ENCODE measurements at places on chromosomes 2 and 18. TPM values are rescaled to one million over a fixed set of nuclear protein-coding genes. Genes with fewer than 3 reads are reported as not detected.

Gene CFAP210
- total RNA-seq: not detected

Gene NR4A2
- total RNA-seq: 0.13 TPM

Gene SERPINB12
- total RNA-seq: not detected

DNA sequence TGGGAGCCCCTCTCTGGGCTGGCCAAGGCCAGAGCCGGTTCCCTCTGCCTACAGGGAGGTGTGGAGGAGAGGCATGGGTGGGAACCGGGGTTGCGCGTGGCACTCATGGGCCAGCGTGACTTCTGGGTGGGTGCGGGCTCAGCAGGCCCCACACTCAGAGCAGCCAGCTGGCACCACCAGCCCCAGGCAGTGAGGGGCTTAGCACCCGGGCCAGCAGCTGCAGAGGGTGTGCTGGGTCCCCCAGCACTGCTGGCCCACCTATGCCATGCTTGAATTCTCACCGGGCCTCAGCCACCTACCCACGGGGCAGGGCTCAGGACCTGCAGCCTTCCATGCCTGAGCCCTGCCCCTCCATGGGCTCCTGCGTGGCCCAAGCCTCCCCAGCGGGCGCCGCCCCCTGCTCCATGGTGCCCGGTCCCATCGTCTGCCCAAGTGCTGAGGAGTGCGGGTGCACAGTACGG lies 248.5 kb upstream of the HNMT start:
- DNase-seq: no peak

GRCh38 chr18:24937639-24938275 lies 414.2 kb downstream of the ZNF521 start:
- DNase-seq: no peak

DNA sequence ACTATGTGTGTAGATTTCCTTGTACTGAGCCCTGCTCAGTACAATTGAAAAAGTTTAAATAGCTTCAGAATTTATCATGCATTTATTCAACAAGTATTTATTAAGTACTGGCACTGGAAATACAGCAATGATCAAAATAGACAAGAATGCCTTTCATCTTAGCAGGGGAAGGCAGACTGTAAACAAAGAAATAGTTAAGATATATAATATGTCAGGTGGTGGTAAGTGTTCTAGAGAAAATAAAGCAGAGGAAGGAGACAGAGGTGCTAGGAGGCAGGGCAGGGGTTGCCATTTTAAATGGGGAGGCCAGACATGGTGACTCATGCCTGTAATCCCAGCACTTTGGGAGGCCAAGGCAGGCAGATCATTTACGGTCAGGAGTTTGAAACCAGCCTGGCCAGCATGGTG lies 13.6 kb upstream of the LIPG start:
- DNase-seq: peak; percentile 55

GRCh38 chr2:28300485-28301341 lies 91.9 kb upstream of the FOSL2 start:
- DNase-seq: no peak

DNA sequence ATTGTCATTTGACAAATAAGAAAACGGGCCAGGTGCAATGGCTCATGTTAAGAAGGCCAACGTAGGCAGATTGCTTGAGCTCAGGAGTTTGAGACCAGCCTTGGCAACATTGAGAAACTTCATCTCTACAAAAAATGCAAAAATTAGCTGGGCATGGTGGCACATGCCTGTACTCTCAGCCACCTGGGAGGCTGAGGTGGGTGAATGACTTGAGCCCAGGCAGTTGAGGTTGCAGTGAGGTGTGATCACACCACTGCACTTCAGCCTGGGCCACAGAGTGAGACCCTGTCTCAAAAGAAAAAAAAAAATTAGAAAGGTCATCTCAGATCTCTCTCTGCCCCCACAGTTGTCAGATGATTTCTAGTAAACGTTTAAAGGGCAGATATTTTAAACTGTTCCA lies 4.4 kb downstream of the SESTD1 start:
- no peak for DNase-seq

DNA sequence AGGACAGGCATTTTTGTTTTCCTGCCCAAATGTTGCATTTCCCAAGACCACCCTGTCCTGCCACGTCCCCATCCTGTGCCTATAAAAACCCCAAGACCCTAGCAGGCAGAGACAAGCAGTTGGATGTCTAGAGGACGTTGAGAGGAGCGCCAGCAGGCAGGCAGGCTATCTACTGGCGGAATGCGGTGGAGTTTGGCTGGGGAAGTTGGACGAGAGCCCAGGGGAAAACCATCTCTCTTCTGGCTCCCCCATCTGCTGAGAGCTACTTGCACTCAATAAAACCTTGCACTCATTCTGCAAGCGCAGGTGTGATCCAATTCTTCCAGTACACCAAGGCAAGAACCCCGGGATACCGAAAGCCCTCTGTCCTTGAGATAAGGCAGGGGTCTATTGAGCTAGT lies 72.5 kb downstream of the ARL6IP6 start:
- no peak for DNase-seq

DNA sequence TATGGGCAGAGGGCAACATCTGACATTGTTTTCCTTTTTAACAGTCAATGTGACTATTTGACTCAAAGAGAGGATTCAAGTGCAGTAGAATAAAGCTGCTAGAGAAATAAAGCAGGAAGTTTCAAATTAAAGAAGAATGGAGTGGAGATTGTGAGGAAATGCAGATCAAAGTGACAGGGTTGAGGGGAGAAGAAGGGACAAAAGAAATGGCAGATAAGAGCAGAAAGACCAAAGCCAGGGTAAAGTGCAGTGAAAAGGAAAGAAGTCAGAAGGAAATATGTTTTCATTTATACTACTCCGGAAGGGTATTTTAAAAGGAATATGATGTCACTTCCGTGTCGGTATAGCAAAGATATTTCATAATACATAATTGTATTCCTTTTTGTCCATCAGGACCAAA lies 297.5 kb upstream of the CRIM1 start:
- DNase-seq: no peak

DNA sequence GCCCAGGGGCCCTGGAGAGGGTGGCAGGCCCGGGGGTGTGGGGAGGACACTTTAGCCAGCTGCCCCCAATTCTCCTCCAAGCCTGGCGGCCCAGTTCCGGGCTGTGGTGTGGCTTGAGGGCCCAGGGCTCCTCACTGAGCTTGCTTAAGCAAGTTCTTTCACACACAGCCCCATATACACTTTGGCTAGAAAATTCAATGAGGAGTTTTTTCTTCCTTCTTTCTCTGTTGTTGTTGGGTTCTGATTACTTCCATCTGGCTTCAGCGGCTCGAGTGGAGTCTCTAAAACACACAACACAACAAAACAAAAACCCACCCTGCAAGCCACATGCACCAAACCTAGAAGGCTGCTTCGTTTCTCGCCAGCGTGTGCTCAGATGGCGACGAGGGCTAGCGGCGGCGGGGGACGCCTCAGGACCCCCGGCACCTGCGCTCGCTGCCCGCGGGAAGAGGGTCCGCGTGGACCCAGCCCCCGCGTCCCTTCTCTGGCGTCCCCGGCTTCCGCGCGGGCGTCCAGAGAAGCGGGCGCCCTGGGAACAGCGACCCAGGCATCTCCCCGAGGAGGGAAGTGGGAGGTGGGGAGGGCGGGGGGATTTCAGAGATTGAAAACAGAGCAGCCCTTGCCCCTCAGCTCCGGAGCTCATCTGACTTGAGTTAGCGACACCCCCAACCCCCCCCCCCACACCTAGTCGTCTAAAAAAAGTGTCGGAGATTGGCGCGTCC lies 577 bp upstream of the GLI2 start:
- DNase-seq: no peak

- DNase-seq: no peak
These were observed 1323.2 kb upstream of the DDX18 start for GRCh38 chr2:116491292-116491691.

- peak; percentile 47 for DNase-seq
These were observed 1386.4 kb upstream of the ZEB2 start for GRCh38 chr2:145906354-145906753.

DNA sequence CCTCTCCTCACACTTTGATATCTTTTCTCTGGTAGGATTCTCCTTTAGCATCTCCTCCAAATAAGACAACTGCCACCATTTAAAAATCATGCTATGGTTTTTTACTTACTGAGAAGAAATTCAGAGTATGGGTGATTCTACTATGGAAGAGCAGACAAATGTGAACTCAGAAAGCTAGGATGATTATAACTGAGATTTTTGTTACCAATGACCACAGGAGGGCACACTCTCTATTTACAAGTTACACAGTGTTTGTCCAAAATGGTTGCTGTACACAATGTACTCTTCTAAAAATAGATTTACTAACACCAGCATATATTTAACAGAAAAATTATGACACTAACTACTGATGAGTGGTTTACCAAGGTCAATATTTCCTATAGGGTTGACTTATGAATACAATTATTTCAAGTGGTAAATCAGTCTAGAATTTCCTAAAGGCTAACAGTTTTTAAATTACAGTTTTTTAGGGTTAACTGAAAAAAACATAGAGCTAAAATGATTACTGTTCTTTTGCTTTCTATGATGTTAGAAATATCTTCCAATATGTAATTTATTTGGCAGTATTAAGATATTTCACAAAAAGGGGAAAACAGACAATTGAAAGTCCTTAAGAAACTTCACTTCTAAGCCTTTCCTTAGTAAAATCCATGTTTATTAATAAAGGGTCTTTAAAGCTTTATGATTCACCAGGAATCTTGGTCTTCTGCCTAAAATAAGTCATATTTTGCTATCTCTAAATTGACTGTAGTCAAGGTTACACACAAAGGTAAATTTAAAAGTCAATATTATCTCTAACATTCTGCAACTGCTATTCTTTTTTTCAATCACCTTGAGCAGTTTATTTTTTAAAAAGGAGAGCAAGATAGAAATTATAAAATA lies 57.2 kb downstream of the MAP4K3 start:
- DNase-seq: no peak

- no peak for DNase-seq
These were observed 175.2 kb upstream of the PKDCC start for GRCh38 chr2:41872646-41873045.

All from kidney epithelial cell (primary cell).